ENCODE measurements at places on chromosomes 6 and 20.
A peak's percentile ranks its signal among the peaks of the same experiment; 100 is the strongest.

GRCh38 chr20:31425797-31426196 is 14.6 kb upstream of the DEFB123 start:
- DNase-seq: no peak

DNA sequence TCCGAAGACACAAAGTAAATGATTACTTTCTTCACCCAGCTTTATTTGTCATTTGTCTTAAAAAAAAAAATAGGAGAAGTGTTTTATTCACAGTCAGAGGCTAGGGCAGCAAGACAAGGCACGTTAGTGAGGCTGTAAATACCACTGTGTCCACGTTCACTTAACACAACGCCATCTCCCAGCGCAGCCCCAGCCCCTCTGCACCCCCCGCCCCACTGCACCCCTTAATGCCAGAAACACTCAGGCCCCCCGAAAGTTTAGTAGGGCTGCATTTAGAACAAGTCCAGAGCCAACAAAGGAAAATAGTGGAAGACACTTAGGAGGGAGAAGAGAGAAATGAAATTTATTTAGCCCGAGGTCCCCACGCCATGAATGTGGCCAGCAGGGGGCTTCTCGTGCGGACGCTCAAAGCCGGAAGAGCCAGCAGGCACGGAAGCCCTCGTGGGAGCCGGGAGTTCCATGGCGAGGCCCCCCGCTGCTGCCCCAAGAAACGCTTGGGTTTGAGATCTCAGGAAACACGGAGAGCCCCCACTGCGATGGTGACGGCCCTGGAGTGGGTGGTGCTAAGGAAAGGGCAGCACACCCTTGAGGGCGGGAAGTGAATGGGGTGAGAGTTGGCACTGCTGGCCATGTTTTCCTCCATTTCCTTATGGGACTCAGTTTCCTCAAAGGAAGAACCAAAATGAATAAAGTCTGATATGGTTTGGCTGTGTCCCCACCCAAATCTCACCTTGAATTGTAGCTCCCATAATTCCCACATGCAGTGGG is 50.2 kb downstream of the IYD start:
- DNase-seq: peak; percentile 72

GRCh38 chr6:136703331-136703865 is 88.9 kb downstream of the MAP3K5 start:
- DNase-seq: no peak

DNA sequence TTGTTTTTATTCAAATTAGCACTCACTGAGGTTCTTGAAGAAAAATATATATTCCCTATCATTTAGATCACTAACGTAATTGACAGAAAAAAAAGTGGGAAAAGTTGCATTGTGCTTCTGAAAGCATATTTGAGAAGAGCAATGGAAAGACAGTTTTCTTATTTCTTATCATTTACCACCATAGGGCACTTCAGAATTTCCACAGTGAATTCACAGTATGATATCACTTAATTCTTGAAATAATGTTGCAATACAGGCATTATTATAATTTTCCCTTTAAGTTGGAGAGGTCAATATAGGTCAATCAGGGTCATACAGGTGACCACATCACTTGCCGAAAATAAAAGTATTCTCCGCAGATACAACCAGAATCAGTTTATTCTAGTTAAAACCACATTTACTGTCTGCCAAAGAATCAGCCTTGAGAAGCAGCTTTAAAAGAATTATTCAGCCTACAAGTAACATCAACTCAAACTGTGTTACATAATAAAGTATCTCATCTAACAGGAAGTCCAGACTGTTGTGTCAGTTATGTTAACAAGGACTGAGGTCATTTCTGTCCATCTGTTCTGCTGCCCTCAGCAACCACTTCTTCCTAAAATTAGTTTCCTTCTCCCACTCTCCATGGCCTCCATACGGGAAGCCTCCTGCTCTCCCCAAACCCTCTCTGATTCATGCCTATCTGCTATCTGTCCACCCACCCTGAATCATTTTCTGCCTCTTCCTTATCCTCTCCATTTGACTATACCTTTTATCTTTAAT is 121.2 kb downstream of the SIM1 start:
- no peak for DNase-seq

GRCh38 chr6:6704103-6705060 is 115.9 kb downstream of the LY86 start:
- DNase-seq: no peak

DNA sequence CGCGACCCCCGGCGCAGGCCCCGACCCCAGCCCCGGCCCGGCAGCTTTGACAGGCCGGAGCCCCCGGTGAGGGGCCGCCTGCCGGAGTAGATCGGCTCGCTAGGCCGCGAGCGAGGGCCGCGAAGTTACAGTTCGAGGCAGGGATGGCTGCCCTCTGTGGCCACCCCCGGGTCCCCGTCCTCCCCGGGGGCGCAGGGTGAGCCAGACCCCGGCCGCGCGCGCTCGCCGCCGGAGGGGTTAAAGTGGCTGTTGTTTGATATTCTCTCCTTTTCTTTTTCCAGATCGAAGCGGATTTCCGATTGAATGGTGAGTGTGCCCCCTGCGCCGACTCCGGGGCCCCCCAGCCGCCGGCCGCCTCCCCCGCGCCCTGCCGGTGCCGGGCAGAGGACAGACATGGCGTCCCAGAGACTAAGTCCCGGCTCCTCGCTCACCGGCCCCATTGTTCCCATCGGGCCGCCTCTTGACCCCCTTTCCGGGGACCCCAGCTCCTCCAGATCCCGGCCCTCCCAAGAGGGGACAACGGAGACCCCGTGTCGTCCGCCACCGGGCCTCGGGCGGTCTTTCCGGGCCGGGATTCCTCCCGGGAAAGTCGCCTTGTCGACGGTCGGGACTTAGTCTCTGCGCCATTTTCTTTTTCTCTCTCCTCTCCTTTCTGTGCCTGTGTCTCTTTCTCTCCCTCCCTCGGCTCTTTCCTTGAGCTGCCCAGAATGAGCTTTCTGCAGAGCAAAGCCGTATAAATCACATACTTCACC is 704 bp downstream of the TOP1 start:
- DNase-seq: peak; percentile 79

DNA sequence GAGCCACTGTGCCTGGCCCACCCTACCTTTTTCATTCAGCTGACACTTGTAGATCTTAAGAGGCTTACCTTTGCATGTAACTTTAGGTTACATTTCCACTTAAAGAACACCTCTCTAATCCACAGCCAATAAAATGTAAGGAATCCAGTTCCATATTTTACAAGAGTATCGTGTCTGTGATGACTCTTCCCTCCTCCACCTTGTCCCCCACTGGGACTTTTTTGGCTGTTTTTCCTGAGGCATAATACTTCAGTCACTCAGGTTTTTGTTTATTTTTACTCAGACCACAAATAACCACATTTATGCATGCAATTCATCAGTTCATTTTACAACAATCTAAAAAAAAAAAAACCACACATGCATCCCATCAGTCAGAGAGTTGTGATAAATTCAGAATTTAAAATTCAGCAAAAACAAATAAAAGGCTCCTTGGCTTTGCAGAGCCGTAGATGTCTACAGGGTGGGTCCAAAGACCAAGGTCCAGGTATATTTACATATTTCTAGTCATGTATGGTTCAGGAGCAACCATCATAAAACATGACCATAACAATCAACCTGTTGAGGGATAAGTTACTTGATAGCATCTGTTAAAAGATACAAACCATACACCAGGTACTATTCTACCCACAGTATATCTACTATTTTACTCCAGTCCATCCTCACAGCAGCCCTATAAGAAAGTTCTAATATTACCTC is 9.9 kb downstream of the ATXN1 start:
- DNase-seq: no peak

GRCh38 chr6:24827970-24828369 is 29.3 kb upstream of the ARMH2 start:
- DNase-seq: no peak

DNA sequence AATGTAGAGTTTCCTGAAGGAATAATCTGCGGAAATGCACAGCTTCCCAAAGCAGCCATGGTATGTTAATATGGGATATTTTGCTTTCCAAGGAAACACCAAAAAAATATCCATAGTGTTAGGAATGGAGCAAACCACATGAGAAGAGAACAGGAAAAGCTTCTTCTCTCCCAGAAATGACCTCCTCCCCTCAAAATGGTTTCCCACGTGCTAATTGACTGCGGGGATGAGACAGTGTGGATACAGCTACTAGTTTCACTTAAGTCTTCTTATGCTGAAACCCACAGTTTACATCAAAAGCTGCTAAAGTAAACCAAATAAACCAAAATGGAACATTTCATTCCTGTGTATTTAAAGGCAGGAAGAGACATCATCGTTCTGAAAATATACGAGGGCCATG is 69.4 kb downstream of the FYN start:
- DNase-seq: no peak

GRCh38 chr6:154166140-154166539 is 127.1 kb downstream of the OPRM1 start:
- no peak for DNase-seq

DNA sequence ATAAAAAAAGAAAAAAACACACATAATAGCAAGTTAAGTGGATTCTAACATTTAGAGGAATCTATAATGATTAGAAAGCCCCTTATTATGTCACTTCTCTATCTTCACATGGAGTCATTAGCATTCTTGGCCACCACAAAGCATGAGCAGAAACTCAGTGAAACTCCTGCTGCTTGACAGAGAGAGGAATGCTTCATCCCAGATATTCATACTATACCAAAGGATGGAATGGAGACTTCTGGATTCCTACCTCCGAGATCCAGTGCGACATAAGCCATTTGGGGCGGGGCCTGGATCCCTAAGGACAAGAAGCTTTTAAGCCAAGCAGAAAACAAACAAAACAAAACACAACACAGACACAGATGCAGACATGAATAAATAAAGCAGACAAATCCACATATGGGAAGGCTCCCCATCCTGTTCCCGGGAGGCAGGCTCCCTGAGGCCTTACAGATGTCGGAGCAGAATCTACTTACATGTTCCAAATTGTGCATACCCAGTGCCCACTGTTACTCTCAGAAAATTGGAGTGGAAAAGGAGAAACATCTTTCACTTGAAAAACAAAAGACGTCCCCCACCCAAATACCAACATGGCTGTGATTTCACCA is 727.3 kb downstream of the MAFB start:
- DNase-seq: no peak

DNA sequence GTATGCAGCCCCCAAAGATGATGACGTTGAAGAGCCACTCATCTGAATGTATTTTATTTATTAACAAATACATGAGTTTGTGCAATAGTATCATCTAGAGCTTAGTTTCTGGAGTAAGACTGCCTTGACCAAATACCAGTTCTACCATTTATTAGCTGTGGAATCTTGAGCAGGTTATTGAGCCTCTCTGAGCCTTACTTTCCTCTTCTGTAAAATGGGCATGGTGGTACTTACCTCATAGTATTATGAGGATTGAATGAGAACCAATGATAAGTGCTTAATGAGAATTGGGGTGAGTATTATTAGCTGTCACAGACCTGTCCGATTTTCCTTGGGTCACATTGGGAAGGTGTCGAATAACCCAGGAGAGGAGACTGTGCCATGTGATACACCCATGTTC is 164.2 kb upstream of the RNF24 start:
- no peak for DNase-seq

- peak; percentile 49 for DNase-seq
These were observed 22.6 kb downstream of the DYNLT1 start for GRCh38 chr6:158621694-158622544.

DNA sequence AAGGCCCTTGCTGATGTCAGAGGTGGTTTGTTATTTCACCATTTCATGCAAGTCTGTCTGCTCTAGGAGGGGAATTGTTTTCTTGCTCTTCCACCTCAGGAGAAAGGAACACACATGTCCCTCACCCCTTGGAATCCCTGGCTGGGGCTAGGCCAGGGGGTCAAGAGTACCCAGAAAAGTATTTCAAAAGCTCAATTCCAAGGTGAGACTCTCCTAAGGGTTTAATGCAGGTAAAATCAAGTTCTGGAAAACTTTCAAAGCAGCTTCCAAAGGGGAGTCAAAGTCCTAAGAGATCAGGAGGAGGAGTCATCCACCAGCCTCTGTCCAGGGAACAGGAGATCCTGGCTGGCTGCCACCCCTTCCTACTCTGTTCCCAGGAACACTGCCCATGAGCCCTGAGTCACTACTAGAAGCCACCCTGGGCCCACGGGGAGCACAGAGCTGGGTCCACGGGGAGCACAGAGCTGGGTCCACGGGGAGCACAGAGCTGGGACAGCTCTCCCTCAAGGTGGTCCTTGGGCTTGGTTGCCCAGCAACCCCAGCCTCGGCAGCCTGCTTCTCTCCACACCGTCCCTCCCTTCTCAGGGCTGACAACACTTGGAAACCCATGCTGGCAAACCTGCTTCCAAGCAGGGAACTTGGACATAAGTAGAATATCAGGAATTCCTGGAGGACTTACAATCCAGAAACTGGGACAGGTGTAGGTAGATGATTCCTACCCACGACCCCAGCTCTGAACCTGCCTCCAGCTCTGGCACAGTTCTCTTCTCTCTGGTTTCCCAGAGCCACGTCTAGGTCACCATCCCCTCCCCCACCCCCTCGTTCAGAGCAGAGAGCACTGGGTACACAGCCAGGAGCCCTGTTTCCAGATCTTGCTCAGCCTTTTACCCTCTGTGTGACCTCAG is 35.3 kb upstream of the CDKN1A start:
- DNase-seq: no peak
